Inflammatory macrophage (primary cell): ENCODE measurements at places on chromosomes 2 and 18.

DNA sequence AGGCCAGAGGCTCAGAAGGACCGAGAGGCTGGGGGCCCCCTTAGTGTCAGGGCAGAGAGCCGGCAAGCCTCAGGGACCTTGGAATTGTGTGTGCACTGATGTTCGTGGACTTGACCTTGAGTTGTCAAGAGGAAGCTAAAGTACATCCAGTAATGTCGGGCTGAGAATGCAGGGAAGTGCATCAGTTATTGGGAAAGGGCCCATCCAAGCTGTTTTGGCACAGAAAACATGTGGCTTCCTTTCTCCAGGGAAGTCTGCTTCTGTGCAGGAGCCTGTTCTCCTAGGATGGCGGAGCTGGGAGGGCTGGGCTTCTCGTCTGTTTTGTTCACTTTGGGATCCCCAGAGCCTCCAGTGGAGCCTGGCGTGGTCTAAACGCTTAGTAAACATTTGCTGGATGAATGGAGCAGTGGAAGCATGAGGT lies 23.7 kb downstream of the ATOH8 start:
- DNase-seq: no peak

DNA sequence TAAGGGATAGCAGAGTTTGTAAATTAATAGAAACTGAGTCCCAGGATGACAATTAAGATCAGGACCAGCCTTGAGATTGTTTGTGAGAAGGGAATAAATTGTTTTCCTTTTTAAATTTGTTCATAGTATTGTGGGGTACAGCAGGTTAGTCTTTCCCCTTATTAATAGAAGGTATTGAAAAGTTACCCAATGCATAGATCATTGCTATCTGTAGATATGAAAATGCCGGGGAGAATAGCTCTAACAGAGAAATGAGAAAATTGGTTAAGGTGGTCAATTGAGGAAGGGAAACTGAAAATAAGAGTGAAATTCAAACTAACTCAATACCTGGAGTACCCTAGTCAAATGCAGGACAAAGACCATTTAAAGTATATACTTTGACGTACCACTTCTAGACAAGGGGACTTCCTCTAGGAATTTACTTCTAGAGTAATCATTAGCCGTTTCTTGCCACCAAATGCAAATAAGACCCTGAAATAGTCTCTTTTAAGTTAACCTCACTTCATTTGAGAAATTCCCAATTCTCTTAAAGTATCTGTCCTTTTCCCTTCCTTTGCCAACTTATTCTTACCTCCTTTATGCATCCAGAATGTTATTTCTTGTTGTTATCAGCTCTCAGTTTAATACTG lies 1224.4 kb upstream of the LRRTM1 start:
- no peak for DNase-seq

- no peak for DNase-seq
These were observed 7.2 kb downstream of the SIX3 start for GRCh38 chr2:44948565-44949328.

DNA sequence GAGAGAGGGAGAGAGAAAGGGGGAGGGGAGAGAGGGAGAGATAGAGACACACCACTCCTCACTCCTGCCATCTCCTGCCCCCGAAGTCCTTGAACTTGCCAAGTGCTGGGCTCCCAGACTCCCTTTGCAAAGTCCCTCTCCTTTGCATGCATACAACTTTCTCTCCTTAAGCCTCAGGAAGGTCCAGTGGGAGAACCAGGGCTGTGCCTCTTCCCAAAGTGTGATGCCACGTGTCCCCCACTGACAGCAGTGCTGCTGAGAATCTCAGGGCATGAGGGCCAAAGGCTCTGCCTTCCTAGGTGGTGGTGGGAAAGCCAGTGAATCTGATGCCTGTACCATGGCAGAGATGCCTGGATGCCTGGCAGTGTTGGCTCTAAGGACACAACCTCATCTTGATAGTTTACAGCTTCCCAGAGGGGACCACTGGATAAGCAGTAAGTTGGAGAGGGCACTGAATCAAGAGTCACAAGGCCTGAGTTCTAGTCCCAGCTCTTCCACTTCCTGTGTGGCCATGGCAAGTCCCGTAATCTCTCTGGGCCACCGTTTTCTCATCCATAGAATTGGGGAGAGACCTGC lies 103.4 kb downstream of the CLIP4 start:
- no peak for DNase-seq

- peak; percentile 55 for DNase-seq
These were observed 26.8 kb upstream of the SLC9A2 start for GRCh38 chr2:102592601-102593000.

DNA sequence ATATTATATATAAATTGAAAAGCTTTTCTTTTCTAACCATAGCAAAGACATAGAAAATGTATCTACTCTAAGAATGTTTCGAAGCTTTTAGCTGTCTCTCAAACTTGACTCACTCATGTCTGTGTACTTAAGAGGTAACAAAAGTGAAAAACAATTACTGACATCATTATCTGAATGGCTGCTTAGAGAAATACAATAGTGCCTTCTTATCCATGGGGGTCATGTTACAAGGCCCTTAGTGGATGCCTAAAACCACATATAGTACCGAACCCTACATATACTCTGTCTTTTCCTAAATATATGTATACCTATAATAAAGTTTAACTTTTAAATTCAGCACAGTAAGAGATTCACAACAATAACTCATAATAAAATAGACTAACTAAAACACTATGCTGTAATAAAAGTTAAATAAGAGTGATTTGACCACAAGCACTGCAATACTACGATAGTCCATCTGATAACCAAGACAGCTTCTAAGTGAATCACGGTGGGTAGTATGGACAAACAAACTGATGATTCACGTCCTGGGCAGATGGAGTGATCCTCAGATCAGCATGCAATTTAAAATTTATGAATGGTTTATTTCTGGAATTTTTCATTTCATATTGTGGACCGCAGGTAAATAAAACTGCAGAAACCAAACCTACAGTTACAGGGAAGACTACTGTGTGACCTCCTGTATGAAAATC lies 246.2 kb downstream of the XIRP2 start:
- DNase-seq: no peak

- DNase-seq: no peak
These were observed 206.0 kb downstream of the ZNF521 start for GRCh38 chr18:25145731-25146511.

DNA sequence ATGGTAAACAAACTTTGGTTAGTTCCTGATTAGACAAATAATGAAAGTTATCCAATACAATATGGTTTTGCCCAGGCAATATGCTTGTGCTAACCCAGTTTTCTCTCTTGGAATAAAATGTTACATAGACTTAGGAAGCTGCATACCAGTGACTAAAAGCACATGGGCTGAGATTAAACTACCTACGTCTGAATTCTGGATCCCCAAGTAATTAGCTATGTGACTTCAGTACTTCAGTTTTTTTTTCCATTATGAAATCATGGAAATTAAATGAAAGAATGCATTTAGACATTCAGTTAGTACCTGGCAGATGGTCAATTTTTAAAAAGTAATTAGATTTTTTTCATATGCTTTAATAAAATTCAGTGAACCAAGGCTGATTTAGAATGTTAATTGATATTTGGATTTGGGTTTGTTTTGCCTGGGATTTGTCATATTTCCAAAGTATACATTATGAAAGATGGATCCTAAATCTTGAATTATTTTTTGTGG lies 213.9 kb downstream of the PTH2R start:
- DNase-seq: no peak

GRCh38 chr2:9461079-9461478 lies 13.3 kb upstream of the IAH1 start:
- DNase-seq: no peak

GRCh38 chr2:47034973-47035609 lies 119.5 kb upstream of the MCFD2 start:
- peak; percentile 90 for DNase-seq

DNA sequence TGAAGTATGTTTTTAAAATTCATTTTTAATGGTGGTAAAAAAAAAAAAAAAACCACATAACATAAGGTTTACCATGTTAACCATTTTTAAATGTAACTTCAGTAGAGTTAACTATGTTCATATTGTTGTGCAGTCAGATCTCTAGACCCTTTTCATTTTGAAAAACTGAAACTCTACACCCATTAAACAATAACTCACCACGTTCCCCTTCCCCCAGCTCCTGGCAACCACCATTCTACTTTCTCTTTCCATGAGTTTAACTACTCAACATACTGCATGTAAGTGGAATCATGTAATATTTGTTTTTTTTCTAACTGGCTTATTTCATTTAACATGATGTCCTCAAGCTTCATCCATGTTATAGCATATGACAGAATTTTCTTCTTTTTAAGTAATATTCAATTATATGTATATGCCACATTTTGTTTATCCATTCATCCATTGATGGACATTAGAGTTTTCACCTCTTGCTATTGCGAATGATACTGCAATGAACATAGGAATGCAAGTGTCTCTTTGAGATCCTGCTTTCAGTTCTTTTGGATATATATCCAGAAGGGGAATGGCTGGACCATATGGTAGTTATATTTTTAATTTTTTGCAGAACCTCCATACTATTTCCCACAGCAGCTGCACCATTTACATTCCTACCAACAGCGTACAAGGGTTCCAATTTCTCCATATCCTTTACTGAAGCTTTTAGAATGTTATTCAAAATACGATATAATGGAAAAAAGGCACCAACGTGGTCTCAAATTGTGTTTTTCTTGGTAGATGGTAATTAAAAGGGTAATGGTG lies 91.0 kb downstream of the SPTBN1 start:
- no peak for DNase-seq

GRCh38 chr2:627926-628560 lies 49.2 kb downstream of the TMEM18 start:
- DNase-seq: no peak

DNA sequence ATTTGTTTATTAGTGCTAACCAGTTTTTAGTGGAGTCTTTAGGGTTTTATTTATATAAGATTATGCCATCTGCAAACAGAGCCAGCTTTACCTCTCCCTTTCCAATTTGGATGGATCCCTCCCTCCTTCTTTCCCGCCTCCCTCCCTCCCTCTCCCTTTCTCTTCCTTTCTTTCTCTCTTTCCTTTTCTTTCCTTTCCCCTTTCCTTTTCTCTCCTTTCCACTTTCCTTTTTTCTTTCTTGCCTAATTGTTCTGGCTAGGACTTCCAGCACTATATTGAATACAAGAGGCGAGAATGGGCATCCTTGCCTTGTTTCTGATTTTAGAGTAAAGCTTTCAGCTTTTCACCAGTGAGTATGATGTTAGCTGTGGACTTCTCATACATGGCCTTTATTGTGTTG lies 24.1 kb downstream of the COLEC11 start:
- DNase-seq: no peak

- no peak for DNase-seq
These were observed 250.7 kb downstream of the NAPG start for GRCh38 chr18:10776493-10776892.

DNA sequence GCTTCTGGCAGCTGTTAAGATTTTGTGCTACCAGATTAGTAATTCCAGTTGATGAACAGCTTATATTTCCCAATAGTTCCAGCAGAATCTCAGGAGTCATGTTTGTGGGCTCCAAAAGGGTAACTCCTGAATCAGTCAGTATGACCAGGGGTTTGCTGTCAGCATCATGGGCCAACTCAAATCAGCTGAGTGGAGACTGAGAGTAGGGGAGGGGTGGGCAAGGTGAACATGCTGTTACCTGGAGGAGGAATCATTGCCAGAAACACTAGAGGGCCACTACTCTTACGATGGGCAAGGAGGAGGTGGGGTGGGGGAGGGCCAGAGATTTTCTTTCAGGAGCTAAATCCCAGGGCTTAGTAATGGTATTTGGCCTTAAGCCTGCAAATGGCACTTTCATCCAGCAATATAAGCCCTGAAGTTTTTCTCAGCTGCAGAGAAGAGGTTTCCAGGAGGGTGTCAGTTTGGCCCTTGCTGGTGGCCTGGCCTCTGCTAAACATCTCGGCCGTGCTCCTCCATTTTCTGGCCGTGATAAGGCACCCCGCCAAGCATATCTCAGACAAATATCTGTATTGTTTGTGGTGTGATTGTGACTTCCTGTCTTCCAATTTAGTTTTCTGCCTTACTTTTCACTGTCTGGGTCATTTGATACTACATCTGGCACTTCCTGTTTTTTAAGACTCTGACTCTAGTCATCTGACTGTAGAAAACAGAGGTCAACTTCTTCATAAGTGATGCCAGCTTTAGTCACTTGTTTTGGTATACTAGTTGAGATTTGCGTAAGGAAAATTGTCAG lies 120.5 kb upstream of the CXCR4 start:
- DNase-seq: peak; percentile 97

GRCh38 chr2:179854891-179855290 lies 6.5 kb downstream of the ZNF385B start:
- DNase-seq: no peak

GRCh38 chr2:237132799-237133198 lies 47.1 kb downstream of the COPS8 start:
- DNase-seq: peak; percentile 34

DNA sequence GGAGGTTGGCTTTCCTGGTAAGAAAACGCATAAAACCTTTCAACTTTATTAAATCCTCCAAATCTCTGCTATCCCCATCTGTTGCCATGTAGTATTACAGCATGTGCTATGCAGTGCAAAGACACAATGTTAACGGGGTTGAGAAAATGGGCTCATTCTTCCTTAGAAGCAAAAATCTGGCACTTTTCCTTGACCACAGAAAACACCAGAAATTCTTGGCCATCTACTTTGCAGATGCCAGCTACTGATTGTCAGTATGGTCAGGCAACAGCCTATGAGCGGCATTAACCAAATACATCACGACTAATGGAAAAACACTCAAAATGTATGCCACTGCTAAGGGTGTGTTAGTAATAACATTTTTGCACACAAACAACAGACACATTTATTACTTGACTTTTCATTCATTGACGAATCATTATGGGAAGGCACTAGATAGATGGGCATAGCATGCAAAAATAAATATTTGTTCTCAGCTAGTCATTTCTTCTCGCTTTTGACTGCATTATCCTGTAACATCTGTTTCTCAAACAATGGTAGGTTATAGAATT lies 65.2 kb upstream of the CRIM1 start:
- DNase-seq: no peak

GRCh38 chr2:100986157-100986556 lies 15.9 kb upstream of the RPL31 start:
- DNase-seq: no peak

DNA sequence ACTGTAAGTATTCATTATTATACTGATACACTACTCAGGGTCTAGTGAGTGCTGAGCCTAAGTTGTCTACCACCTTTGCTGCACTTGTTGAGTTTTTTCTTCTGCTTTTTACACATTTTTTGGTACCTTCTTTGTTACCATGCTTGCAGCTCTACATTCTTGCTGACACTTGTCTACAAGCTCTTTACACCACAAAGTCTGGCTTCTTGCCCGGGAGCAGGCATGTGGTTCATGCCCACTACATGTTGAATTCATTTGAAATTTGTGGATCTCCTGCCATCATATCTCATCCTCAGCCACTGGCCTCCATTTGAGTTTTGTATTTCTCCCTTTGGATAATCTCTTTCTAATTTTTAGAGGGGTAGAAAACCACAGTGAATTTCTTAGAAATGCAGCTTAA lies 29.9 kb downstream of the IL18R1 start:
- no peak for DNase-seq

GRCh38 chr2:170467568-170468422 lies 247.3 kb upstream of the SP5 start:
- no peak for DNase-seq

- DNase-seq: no peak
These were observed 171.3 kb upstream of the PGAP1 start for GRCh38 chr2:197097578-197098366.
